Left lung (tissue), 14 donors: ENCODE measurements at places on chromosomes 11 and 22. TPM values are rescaled to one million over a fixed set of nuclear protein-coding genes. Genes with fewer than 3 reads are reported as not detected.
A peak's percentile ranks its signal among the peaks of the same experiment; 100 is the strongest.

CARNS1 gene
- 0.71 TPM for total RNA-seq

SHANK2 gene
- 44.0 TPM for total RNA-seq

SSTR3 gene
- total RNA-seq, result not detected

TPBGL gene
- 1.3 TPM for total RNA-seq

OR9I1 gene
- not detected for total RNA-seq

KIAA0930 gene
- total RNA-seq, result 58.9 TPM

CDCA5 gene
- 7.1 TPM for total RNA-seq

PHOX2A gene
- not detected for total RNA-seq

GRCh38 chr11:82082976-82083375, 650.7 kb downstream of the FAM181B start:
- no peaks in the 10 kb centered on the region for H3K27me3 ChIP-seq
- no peak for DNase-seq
- H3K4me3 ChIP-seq, result no peak overlapping the region
- no peak overlapping the region for H3K27ac ChIP-seq

GRCh38 chr11:12868315-12869073, 140.6 kb upstream of the RASSF10 start:
- H3K36me3 ChIP-seq, result no peaks in the 10 kb centered on the region
- H3K27ac ChIP-seq, result no peak overlapping the region
- H3K4me1 ChIP-seq, result no peaks in the 10 kb centered on the region
- peaks cover 13% of the 10 kb centered on the region for H3K27me3 ChIP-seq

DNA sequence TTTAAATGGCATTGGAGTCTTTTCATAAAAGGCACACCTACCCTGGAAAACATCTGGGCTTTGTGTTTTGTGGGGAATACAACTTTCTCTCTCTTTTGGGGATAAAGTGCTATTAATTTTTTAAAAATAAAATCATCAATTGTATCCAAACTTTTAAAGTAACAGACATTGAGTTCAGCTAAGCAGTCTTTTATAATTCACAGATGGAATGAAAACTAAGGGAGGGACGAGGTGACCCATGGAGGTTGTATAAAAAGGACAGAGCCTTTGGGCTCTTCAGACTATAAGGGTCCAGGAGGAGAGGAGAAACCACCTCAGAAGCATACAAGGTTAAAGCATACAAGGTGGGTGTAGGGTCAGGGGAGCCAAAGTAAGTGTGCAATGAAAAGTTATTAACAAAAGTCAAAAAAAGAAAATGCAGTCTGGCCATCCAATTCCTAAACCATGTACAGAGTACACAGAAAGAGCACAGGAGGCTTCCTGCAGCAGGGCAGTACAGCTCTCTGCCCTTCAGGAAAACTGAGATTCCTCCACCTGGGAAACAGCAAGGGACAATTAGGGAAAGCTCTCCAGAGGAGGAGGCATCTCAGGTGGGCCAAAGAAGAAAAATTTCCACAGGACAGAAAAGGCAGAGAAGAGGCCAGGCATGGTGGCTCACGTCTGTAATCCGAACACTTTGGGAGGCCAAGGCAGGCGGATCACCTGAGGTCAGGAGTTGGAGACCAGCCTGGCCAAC, 10.5 kb downstream of the KLHL22 start:
- no peaks in the 10 kb centered on the region for H3K36me3 ChIP-seq
- H3K4me3 ChIP-seq, result no peak overlapping the region
- H3K4me1 ChIP-seq, result no peaks in the 10 kb centered on the region
- no peak for DNase-seq
- H3K27ac ChIP-seq, result no peak overlapping the region

- DNase-seq, result no peak
- H3K4me3 ChIP-seq, result no peak overlapping the region
- no peak overlapping the region for H3K27ac ChIP-seq
- no peaks in the 10 kb centered on the region for H3K36me3 ChIP-seq
Measured at GRCh38 chr22:30214703-30215407, 31.7 kb downstream of the LIF start.

DNA sequence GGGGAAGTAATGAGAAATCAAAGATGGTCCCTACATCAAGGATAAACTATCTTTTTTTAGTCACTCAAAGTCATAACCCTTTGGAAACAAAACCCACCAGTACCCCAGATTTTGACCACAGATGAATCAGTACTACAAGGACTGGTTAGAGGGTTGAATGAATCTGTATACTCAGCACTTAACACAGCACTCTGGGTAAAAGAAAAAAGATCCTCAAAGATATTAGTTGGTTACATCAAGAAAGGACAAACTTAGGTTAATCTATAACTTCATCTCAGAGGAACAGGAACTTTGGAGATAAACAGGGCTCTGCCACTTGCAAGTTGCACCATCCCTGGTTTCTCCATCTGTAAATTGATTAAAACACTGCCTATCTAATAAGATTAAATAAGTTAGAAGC, 18.8 kb downstream of the SC5D start:
- H3K4me1 ChIP-seq, result no peaks in the 10 kb centered on the region
- no peaks in the 10 kb centered on the region for H3K27me3 ChIP-seq
- DNase-seq, result no peak
- H3K36me3 ChIP-seq, result peaks cover 4% of the 10 kb centered on the region

DNA sequence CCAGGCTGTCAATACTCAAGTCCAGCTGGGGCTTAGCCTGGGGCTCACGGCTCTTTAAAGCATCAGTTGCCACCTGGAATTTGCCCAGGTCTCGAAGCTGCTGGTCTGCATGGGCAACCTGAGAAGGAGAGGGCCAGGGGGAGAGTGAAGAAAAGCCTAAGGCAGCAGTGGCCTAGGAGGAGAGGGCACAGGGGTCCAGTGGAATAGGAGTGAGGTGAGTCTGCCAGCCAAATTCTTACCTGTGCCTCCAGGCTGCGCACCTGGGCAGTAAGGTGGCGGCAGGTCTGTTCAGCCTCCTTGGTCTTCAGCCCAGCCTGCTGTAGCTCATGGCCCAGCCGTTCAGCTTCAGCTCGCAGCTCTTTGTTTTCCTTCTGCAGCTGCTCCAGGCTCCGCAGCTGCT, 10.0 kb downstream of the IL18BP start:
- no peak for DNase-seq
- peaks cover 7% of the 10 kb centered on the region for H3K4me1 ChIP-seq
- no peak overlapping the region for H3K27ac ChIP-seq
- H3K27me3 ChIP-seq, result no peaks in the 10 kb centered on the region
- H3K4me3 ChIP-seq, result no peak overlapping the region
- peaks cover 3% of the 10 kb centered on the region for H3K36me3 ChIP-seq

DNA sequence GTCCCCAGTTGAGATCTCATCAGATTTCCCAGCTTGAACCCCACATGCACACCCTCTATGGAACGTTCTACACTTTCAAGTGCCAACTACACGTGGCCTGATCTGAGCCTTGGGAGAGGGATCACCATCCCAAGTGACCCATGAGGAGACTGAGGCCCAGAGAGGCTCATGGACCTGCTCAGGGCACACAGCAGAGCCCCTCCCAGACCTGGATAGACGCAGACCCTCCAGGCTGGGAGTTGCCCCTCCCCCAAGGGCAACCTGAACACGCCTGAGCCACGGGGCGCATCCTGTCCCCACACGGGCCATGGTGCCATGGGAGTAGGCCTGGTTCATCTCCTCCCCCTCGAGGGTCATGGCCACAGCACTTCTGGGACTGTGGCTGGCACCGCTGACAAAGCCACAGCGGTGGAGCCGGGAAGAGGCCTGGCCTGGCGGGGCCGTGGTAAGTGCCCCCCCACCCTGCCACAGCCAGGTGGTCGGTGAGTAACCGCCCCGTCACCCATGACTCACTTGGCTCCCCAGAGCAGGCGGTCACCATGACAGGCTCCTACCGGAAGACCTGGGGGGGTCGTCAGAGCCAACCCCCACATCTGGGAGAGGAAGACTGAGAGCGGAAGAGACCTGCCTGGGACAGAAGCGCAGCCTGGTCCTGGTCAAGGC, 8.1 kb downstream of the WNT7B start:
- H3K27me3 ChIP-seq, result peaks cover 100% of the 10 kb centered on the region
- no peak overlapping the region for H3K4me3 ChIP-seq
- no peaks in the 10 kb centered on the region for H3K36me3 ChIP-seq
- no peak for DNase-seq
- H3K4me1 ChIP-seq, result peaks cover 18% of the 10 kb centered on the region
- no peak overlapping the region for H3K27ac ChIP-seq

GRCh38 chr22:39080052-39080762, 3.1 kb downstream of the APOBEC3G start:
- H3K27ac ChIP-seq, result no peak overlapping the region
- peaks cover 16% of the 10 kb centered on the region for H3K36me3 ChIP-seq
- DNase-seq, result peak; percentile 21
- no peaks in the 10 kb centered on the region for H3K27me3 ChIP-seq
- H3K4me3 ChIP-seq, result no peak overlapping the region

DNA sequence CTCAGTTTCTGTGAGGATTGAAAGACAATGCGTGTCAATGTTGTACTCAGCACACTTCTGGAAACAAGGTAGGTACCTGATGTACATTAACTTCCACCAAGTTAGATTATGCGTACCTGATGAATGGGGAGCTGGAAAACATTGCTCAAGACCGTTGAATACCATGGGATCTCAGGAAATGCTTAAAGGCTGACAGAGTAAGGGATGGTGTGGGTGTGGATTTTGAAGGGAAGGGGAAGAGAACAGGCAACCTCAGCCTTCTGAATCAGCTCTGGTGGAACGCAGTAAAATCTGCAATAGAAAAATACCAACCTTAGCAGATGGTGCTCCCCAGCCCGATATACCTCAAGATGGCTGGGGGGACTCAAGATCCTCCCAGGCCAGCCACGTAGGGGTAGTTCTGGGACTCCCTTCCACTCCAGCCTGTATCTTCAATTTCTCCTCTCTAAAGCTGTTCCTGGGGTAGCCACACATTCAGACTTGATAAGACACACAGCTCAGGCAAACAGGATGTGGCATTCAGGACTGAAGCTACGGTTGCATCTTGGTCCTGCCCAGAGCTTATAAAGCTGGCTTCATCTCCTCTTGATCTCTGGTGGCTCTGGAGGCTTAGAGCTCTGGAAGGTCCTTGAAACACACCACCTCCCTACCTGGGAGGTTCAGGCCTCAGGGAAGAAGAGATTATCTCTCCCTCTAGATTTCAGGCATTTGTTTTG, 111.8 kb downstream of the CTNND1 start:
- no peak overlapping the region for H3K4me3 ChIP-seq
- no peaks in the 10 kb centered on the region for H3K36me3 ChIP-seq
- DNase-seq, result no peak
- no peak overlapping the region for H3K27ac ChIP-seq
- no peaks in the 10 kb centered on the region for H3K27me3 ChIP-seq

DNA sequence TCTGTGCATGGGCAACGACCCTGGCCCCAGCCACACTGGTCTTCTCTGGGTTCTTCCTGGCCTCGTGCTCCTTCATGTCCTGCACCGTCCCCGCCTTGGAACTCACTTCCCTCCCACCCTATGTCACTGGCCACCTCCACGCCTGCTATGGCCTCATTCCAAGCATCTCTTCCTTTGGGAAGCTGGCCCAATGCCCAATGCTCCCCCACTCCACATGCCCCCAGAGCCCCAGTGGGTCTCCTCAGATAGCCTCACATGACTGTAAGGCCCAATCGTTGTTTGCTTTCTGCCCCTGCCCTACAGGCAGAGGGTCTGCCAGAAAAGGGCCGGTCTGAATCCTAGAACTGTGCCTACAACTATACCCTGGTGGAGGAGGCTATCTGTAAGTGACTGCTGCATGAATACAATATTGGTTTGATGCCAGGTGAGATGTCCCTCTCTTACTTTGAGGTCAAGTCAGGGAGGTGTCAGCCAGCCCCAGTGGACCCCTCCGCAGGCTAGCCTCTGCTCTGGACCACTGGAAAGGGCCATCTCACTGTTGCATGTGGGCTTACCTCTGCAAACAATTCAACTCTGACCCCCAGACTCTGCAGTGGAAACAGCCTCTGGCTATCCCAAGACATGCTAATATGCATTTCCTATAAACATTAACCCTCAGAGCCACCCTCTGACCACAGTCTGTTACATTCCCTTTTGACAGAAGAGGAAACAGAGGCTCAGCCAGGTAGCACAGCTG, 2.1 kb upstream of the GNAZ start:
- H3K36me3 ChIP-seq, result no peaks in the 10 kb centered on the region
- peaks cover 44% of the 10 kb centered on the region for H3K27me3 ChIP-seq
- no peak overlapping the region for H3K27ac ChIP-seq
- no peak overlapping the region for H3K4me3 ChIP-seq

- no peak overlapping the region for H3K27ac ChIP-seq
- no peaks in the 10 kb centered on the region for H3K4me1 ChIP-seq
- H3K36me3 ChIP-seq, result no peaks in the 10 kb centered on the region
Measured at GRCh38 chr11:126725043-126725442, 275.5 kb downstream of the KIRREL3 start.

DNA sequence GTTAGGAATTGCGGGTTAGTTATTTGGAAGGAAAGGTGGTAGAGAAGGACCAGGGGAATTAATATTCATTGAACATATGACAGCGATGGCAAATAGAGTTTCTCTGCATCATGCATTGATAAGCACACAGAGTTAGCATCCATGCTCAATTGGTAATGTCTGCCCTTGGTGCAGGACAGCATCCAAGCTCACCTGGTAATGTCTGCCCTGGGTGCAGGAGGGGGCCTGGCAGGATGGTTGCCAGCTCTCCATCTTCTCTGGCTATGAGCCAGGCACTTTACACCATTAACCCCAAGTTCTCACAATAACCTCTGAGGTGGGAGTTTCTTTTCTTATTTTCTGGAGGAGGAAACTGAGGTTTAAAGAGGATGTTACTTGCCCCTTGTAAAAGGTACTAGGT, 50.4 kb upstream of the RBFOX2 start:
- no peaks in the 10 kb centered on the region for H3K27me3 ChIP-seq
- no peak overlapping the region for H3K27ac ChIP-seq
- H3K36me3 ChIP-seq, result no peaks in the 10 kb centered on the region
- no peak for DNase-seq
- no peak overlapping the region for H3K4me3 ChIP-seq

DNA sequence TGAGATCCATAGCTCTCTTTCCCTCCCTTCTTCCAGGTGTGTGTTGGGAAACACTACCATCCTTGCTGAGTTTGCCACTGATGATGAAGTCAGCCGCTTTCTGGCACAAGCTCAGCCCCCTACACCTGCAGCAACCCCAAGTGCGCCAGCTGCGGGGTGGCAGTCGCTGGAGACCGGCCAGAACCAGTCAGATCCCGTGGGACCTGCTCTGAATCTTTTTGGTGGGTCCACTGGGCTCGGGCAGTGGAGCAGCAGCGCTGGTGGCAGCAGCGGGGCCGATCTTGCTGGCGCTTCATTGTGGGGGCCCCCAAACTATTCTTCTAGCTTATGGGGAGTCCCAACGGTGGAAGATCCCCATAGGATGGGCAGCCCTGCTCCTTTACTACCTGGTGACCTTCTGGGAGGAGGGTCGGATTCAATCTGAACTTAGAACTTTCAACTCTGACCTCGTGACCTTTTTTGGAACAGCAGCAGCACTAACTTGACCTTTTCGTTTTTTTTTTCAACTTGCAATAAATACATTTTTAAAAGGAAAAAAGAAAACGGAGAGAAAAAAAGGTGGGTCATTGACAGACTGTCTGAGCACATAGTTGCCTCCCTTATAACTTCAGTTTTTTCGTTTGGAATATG, 23.4 kb upstream of the ADSL start:
- no peaks in the 10 kb centered on the region for H3K36me3 ChIP-seq
- no peak for DNase-seq
- no peak overlapping the region for H3K27ac ChIP-seq
- H3K27me3 ChIP-seq, result no peaks in the 10 kb centered on the region
